Smooth muscle cell of the brain vasculature (primary cell): ENCODE measurements at places on chromosomes 5 and 9.

GRCh38 chr9:26078706-26079105, 400.5 kb upstream of the TUSC1 start:
- DNase-seq = no peak

DNA sequence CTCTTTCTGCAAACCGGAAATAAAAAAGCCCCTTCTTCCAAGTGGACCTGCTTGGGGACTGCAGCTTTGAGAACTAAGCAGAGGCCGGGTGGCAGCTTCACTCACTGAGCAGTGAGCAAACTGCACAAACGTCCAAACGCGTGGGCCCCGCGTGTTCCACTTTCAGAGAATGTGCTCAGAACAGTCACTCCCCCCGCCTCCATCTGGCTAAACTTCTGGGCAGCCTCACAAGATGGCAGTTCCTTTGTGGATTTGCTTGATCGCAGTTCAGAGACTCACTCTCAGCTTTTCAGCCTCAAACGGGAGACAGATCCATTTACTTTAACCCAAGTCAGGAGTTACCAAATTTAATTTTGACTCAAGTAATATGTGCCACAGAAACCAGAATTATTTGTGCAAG, 216.6 kb downstream of the TLE1 start:
- no peak for DNase-seq

GRCh38 chr9:112179816-112180215, 4.7 kb upstream of the SUSD1 start:
- no peak for DNase-seq

DNA sequence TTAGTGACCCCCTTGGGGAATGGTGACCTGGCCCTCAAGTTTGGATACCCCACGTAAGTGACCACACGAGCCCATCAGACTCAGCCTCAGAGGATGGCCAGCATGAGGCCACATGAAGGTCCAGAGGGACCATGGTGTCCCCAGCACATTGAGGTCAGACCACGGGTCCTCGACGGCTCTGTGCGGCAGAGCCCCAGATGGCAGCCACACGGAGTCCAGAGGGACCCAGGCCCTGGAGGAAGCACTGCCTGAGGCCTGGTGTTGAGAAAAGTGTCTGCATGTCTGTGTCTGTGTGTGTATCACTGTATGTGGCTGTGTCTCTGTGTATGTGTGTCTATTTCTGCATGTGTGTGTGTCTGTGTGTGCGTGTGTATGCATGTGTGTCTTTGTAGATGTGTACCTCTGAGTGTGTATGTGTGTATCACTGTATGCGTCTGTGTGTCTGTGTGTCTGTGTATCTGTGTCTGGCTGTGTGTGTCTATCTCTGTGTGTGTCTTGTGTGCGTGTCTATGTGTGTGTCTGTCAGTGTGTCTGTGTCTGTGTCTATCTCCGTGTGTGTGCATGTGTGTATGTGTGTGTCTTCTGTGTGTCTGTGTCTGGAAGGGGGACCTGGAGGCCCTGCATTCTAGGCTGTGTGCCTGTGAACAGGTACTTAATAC, 992 bp downstream of the LCNL1 start:
- no peak for DNase-seq

DNA sequence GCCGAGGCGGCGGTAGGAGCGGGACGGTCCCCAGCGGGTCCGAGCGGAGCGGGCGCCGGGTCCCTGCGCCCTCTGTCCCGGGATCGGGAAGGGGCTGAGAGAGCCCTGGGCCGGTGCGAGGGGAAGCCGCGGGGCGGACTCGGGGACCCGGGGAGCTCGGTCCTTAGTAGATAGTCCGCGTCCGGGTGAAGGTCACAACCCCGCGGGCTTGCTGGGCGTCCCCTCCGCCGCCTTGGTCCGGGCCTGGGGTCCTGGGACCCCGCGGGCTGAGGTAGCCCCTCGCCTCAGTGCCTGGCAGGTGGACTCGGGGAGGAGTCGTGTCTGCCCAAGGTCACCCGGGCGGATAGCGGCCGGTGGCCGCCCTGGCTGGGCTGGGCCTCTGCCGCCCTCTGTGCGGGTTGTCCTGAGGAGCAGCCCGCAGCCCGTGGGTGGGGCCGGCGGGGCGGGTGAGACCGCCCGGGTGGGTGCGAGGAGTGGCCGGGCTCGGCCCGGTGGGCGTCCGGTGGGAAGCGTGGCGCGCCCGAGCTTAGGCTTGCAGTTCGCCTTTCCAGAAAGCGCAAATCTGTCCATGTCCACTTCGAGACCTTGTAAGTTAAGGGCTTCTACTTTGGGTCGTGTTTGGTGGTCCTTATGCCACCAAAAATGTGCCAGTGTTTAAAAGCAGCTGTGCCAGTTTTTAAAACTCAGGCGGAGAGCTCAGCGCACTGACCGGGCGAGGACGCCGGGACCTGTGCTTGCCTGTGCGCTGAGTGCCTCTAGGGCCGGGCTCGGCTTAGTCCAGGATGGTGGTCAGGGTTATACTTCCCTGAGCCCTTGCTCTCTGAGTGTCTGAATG, 554 bp downstream of the SDHA start:
- no peak for DNase-seq

GRCh38 chr5:18375641-18376040, 741.4 kb downstream of the TAF11L14 start:
- no peak for DNase-seq

- DNase-seq = no peak
Measured at GRCh38 chr5:6591671-6592288, 41.1 kb downstream of the NSUN2 start.

- no peak for DNase-seq
Measured at GRCh38 chr5:51273021-51273420, 110.2 kb upstream of the ISL1 start.

GRCh38 chr9:114621561-114621960, 10.5 kb downstream of the TMEM268 start:
- no peak for DNase-seq

DNA sequence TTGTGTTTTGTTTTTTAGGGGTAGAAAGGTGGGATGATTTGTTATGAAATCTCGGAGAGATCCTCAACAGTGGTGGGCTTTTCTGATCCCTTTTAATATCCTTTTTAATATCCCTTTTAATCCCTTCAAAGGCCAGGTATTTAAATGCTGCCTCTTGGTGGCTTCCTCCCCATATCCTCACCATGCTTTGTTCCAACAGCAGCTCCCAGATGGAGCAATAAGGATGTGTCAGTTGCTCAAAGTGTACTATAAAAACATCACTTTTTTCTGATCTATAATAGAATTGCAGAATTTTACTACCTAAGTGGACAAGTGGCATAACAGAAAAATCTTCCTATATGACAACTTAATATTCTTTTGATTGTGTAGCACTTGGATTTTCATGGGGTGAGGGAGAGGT, 160.1 kb downstream of the GNAQ start:
- no peak for DNase-seq

GRCh38 chr9:35163413-35163812, 1.6 kb downstream of the UNC13B start:
- DNase-seq = no peak

GRCh38 chr5:172417130-172417841, 37.0 kb downstream of the SH3PXD2B start:
- no peak for DNase-seq

- DNase-seq = no peak
Measured at GRCh38 chr9:134867917-134868750, 12.5 kb upstream of the FCN2 start.
